ENCODE measurements at places on chromosomes 3 and 15.

DNA sequence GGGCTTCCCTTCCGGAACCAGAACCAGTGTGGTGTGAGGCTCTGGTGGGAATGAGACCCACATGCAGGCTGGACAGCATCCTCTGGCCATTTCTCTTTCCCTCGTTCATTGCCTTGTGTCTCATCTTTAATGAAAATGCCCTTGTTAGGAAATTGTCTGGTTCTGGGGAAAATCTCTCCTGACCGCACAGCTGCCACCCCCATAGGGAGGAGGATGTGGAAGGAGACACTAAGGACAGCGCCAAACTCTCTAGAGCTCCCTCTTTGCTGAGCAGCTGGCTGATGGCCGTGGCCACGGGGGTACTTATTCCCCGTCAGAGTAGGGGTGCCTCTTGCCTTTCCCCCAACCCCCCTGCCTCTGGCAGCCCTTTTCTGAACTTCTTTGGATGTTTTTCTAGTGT, 297.6 kb upstream of the C2CD4B start:
- DNase-seq, result no peak

DNA sequence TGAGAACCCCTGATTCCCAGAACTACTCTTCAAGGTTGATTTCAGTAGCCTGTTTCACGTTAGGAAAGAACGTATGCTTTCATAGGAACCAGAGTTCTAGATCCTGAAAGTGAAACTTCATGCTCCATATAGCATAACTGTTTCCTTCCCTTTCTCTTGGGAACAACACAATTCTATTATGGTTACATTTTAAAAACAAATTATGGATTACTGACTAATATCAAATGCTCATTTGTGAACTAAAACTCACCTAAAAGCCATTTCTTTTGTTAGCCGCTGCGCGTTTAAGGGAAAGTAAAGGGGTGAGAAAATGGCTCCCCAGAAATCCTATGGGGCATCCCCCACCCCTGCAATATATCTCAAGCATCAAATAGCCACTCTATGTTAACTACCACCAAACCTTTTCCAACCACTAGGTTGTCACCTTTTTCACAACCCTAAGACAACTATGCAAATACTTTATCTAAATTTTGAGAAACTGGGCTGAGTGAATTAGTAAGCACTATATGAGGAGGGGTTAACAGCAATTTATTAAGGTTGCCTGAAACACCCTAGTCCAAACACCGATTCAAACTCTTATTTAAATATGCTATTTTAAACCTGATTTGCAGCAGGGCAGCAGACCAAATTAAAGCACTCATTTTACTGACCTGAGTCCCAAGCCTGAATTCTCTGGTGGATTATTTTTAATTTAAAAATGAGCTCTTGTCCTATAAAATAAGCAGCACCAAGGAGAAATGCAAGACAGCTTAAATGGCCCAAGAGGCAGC, 2.4 kb downstream of the SIAH2 start:
- peak; percentile 30 for DNase-seq

- DNase-seq, result no peak
These were observed 7.0 kb downstream of the CRYGS start for GRCh38 chr3:186536883-186537844.

- DNase-seq, result no peak
These were observed 34.5 kb downstream of the UMPS start for GRCh38 chr3:124764746-124765145.

GRCh38 chr3:73600293-73600938, 24.3 kb downstream of the PDZRN3 start:
- DNase-seq, result no peak

DNA sequence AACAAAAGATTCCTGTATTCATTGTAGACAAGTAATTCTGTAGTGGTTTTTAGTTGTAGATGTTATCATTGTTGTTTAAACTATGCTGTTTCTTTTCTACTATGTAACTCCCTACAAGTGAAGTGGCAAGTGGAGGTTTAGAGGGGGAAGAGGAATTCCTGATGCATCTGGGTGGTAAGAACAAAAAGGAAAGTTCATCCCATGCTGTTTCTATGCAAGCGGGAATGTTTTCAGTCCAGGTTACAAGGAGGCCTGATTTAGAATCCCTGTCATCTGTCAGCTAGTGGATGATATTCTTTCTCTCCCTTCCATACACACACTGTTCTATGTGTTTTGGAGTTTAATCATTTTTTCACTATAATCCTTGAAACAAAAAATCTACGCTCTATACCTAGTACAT, 67.4 kb downstream of the IMPG2 start:
- no peak for DNase-seq

- DNase-seq, result no peak
These were observed 73.0 kb downstream of the FILIP1L start for GRCh38 chr3:100041328-100041749.

DNA sequence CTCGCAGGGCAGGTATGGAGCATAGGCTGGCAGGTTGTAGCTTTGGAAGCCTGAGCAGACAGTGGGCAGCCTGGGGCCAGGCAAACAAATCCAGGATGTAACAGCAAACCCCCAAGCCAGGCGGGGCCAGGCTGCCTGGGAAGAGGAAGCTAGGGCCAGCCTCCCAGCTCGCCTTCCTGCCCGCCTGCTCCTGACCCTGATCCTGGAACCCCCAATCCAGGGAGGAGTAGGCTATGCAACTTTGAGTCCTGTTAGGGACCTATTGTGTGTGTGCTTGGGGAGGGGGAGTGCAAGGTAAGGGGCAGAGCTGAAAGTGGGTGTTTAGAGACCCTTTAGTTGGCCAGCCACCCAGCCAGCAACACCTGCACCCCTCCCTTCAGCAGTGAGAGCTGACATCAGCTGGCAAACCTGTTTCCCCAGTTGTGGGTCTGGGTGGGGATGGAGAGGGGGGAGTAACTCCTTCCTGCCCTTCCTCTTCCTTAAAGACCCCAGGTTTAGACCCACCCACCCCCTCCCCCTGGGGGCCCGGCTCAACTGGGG, 2.5 kb downstream of the NBEAL2 start:
- DNase-seq, result no peak

GRCh38 chr15:39682366-39682765, 100.3 kb downstream of the FSIP1 start:
- no peak for DNase-seq

DNA sequence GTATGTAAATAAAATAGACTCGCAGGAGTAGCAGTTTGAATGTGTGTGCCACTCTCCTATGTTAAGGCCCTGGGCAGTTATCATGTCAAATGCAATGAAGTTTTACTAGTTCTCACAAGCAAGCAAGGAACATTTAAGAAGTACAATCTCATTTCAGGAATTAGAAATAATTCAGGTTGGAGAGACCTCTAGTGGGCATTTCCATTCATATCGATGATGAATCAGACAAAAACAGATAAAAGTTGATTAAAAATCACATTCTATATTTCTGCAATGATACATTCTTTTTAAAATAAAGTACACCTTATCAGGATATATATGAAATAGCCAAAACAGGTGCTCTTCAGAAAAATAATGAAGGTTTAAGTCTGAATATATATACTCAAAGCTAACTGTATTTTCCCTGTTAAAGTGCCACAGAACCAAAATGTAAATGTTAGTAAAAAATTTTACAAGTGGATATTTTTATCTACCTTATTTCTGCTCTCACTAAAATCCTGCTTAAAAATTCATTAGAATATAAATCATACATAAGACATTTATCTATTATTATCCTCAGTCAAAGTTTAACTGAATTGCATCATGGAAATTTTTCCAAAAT, 492.4 kb upstream of the FRG2C start:
- DNase-seq, result no peak

DNA sequence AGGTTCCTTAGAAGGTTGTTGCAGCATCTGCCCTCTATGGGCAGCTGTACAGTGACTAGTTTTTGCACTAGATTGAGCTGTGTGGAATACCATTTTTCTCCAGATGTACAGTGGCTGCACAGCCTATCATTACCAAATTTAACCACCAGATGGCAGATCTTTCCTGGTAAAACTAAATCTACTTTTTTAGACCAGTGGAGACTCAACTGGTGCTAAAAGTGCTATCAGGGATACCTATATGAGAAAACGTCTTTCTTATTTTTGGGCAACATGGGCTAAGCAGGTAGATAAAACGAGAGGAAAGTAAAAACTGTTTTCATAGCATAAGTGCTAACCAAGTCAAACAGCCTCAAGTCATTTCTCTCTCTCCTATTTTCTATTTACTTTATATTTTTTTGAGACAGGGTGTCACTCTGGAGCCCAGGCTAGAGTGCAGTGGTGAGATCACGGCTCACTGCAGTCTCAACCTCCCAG, 21.2 kb downstream of the IGSF10 start:
- peak; percentile 19 for DNase-seq

GRCh38 chr3:2940062-2940461, 170.1 kb downstream of the IL5RA start:
- no peak for DNase-seq

DNA sequence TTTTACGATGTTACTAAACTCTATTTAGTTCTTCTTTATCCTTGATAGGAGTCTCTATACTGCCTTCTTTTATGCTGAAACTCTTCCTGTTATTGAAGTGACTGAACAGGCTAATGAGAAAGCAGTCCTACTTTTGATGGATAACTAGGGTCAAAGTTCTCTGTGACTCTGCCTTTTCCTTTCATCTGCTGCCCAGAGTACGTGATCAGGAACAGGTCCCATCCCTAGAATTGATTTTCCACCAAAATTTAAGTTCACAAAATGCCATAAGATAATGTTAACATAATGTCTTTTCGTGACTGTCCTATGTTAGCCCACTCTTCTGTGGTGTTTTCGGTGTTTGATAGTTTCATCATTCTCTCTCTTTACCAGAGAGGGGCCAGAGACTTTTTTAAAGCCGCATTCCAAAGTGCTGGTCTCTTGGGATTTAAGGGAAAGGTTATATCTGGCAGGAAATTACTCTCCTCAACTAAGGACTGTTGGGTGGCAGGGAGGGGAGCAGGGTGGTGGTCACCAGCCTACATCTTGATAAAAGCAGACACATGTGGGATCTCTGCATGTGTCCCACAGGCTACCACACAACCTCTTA, 50.3 kb upstream of the PLXND1 start:
- no peak for DNase-seq

- DNase-seq, result no peak
These were observed 254.2 kb downstream of the NR1D2 start for GRCh38 chr3:24199300-24199699.

DNA sequence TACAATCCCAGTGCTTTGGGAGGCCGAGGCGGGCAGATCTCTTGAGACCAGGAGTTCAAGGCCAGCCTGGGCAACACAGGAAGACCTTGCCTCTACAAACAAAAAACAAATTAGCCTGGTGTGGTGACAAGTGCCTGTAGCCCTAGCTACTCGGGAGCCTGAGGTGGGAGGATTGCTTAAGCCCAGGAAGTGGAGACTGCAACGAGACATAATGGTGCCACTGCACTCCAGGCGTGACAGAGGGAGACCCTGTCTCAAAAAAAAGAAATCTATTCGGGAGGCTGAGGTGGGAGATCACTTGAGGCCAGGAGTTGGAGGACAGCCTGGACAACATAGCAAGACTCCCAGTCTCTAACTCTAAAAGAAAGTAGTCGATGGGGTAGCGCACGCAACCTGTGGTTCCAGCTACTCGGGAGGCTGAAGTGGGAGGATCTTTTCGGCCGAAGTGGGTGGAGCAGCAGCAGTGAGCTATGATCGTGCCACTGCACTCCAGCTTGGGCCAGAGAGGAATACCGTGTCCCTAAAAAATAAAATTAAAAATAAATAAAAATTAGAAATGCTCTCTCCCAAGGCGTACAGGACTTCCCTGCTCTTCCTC, 775 bp downstream of the C3orf33 start:
- peak; percentile 48 for DNase-seq

DNA sequence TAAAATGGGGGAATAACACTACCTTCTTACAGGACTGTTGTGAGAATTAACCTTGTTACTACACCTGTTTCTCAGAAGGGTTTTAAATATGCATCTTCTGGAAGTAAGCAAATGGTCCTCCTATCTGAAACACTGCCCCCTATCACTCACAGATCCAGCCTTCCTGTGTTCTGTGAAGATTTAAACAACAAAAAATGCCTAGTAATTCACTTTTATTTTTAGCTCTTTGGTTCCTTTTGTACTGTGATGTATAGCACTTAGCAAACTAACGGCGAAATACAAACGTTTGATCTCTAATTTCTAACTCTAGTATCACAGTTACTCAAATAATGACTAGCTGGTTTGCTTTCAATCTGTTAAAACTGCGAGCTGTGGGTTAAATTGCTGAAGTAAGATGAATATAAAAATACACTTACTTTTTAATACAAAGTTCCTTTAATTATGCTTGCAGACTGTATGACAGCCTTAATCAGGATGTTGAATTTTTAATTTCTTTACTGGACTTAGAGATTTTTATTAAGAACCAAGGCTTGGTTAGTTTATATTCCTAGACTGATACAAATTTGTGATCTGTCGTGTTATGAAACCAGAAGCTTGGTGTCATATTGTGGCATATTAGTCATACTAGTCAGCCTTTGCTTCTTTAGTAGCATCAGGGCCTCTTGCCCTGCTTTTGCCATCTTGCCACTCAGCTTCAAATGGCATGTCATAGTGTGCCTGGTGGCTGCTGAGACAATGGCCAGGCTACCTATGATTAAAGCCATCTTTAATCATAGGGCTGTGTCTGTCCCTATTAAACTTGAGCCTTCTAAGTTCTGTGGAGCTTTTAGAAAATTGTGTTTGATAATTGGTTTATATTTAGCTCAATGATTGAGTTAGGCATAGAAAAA, 9.2 kb downstream of the EIF3J start:
- peak; percentile 71 for DNase-seq

GRCh38 chr15:97143592-97144376, 813.3 kb downstream of the NR2F2 start:
- no peak for DNase-seq

- peak; percentile 74 for DNase-seq
These were observed 120.3 kb downstream of the ETFA start for GRCh38 chr15:76190751-76191538.
